ENCODE measurements at places on chromosomes 3 and 15. TPM values are rescaled to one million over a fixed set of nuclear protein-coding genes. Genes with fewer than 3 reads are reported as not detected.

Gene SLC51A
- 18.0 TPM for polyA plus RNA-seq

Gene COMMD2
- polyA plus RNA-seq: 65.7 TPM

Gene ECE2
- not detected for polyA plus RNA-seq

Gene UQCC5
- 14.0 TPM for polyA plus RNA-seq

Gene P2RY12
- 1.1 TPM for polyA plus RNA-seq

Gene LRRC2
- 1.8 TPM for polyA plus RNA-seq

Gene FETUB
- 0.28 TPM for polyA plus RNA-seq

Gene HRH1
- polyA plus RNA-seq: 2.0 TPM

Gene SLC12A1
- polyA plus RNA-seq: 433 TPM

DNA sequence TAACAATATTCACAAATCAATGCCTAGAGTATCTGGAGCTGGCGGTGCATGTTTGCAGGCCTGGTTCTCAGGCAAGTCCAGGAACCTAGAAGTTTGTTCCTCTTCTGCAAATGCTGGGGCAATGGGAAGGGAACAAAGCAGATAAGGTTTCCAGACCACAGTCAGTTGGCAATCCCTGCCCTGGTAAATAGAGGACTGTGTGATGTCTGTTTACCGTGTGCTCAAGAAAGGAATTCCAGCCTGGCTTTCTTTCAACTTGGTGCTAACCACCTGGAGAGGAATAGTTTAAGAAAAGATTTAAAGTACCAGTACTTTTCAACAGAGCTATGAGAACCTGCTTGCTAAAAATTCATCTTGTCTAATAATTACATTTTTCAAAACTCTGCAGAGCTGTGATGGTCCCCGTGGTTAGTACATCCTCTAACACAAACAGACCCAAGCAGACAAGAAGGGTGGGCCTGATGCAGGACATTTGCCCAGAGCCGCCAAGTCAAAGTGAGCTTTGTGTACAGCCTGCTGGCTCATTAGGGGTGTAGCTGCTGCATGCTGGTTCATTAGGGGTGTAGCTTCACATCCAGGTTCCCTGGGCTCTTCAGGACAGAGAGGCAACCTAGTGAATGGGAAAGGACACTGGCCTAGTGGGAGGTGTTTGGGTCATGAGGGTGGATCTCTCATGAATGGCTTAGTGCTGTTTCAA lies 220.5 kb downstream of the SQOR start:
- DNase-seq: no peak

- DNase-seq: no peak
These were observed 9.2 kb upstream of the VIPR1 start for GRCh38 chr3:42493126-42493797.

DNA sequence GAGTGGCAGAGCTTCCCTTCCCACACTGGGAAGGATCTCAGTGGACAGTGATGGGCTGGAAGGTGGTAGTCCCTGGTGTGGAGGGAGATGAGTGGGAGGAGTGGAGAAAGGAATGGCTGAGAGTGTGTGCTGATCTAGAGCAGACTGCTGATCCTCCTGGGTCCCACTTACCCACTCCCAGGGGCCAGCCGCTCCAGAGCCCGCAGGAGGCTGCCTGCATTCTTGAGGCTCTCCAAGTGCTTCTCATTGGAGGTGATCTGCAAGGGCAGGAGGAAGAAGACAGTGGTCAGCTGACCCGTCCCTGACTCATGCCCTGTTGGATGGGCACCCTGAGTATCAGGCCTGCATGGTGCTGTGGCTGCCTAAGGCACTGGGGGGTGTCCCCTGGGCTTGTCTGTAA lies 50.0 kb downstream of the CTNNB1 start:
- DNase-seq: no peak

DNA sequence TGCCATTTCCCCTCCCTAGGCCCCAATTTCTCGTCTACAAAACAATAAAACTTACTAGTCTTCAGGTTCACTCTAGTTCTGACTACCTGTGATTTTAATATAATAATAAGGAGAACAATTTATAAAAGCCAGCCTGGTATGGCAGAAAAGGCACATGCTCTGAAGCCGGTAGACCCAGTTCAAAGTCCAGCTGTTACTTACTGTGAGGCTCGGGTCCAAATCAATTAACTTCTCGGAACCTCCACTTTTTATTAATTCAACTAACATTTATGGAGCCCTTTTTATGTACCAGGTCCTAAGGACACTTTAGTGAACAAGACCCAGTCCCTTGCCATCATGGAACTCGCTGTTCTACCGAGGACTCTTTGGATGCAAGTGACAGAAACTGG lies 53.8 kb upstream of the SMAD3 start:
- no peak for DNase-seq

GRCh38 chr3:2153053-2153452 lies 54.4 kb downstream of the CNTN4 start:
- no peak for DNase-seq

DNA sequence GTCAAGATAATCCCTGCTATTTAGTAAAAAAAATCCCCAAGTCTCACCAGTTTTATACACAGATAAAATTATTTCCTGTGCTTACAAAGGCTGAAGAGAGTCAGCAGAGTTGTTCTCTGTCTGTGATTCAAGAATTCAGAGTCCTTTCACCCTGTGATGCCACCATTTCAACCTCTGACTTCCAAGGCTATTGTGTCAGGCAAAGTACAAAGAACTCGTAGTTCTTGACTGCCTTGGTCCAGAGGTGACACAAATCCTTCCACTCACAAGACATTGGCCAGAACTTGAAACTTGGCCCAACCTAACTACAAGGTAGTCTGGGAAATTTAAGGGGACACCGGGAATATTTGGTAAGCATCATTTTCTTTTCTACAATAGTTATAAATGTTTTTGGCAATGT lies 34.9 kb upstream of the CMC1 start:
- DNase-seq: no peak

GRCh38 chr3:103693831-103694230 lies 1259.0 kb downstream of the ZPLD1 start:
- no peak for DNase-seq

DNA sequence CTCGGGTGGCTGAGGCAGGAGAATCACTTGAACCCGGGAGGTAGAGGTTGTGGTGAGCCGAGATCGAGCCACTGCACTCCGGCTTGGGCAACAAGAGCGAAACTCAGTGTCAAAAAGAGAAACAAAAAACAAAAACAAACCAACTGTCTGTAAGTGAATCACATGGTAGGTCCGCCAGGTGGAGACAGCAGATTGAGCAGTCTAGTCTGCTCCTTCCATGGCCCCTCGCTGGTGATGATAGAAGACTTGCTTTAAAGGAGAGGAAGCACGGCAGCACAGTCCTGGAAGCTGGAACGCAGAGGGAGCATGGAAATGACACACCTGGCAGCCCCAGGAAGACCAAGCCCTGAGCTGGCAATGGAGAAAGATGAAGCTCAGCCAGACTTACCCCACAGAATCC lies 31.4 kb upstream of the MGLL start:
- no peak for DNase-seq

DNA sequence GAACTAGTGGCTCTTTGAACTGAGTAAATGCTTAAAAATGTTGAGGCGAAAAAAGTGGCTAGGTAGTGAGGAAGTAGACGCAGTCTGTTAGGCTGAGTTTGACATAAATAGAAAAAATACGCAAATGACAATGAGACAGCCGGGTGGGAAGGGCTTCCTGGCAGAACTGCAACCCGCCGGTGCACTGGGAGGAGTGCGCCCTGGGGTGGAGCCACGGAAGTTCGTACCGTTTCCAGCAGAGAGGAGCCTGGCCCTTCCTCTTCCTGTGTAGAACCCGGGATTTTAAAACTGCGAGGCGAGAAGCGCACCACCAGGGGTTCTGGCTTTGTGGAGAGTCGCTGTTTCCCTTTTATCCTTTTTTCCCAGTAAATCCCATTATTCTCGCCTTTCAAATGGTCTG lies 602.6 kb downstream of the PYDC2 start:
- no peak for DNase-seq

GRCh38 chr15:65085990-65086679 lies 9.6 kb downstream of the KBTBD13 start:
- no peak for DNase-seq

DNA sequence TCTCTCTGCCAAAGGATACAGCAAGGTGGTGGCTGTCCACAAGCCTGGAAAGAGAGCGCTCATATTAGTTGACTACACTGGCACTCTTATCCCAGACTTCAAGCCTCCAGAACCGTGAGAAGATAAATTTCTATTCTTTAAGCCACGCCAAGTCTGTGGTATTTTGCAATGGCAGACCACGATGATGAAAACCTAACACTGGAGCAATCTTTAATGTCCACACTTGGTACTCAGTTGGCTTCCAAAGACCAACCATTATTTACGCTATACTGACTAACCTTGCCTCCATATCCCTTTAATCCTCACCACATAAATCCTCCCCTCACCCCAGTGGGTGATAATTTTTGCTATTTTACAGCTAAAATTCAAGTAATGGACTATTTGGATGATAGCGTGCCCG lies 16.9 kb upstream of the LACTB start:
- DNase-seq: no peak

- no peak for DNase-seq
These were observed 8.9 kb upstream of the TKT start for GRCh38 chr3:53264718-53265117.

- DNase-seq: no peak
These were observed 223.1 kb downstream of the MEIS2 start for GRCh38 chr15:36877294-36877693.

- DNase-seq: no peak
These were observed 419.5 kb downstream of the LPP start for GRCh38 chr3:188573291-188573940.

GRCh38 chr3:153448151-153448829 lies 286.3 kb downstream of the RAP2B start:
- no peak for DNase-seq

- DNase-seq: no peak
These were observed 1.5 kb downstream of the CMTM6 start for GRCh38 chr3:32500880-32501782.

DNA sequence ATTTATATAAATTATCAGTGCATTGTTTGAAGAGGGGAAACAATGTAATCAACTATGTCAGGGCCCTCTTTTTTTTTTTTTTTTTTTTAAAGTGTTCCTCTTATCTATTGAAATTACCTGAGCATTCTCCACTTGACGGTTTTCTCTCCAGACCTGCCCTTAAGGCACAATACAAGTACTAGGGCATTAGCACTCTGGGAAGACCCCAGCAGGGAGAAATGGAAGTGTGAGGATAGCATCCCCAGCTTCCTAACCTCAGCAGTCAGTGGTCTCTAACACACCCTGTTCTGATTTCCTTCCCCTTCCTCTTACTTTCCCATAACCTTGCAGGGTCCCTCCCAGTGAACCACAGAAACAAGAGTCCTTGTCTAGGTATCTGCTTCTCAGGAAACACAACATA lies 458.3 kb upstream of the ARL6 start:
- DNase-seq: no peak

DNA sequence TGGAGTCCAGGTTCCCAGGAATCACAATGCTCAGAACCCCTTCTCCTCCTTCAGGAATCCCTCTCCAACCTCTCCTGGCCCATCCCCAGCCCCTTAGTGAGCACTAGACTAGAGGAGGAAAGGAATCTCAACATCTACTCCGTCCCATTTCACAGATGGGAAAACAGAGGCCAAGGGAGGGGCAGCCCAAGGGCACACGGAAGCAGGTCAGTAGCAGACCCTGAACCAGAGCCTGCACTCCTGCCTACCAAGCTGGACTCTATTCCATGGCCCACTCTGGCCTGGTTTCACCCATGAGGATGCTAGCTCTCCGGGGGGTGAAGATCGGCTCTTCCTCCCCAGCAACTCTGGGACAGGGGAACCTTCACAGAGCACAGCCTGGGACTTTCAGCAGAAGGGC lies 14.3 kb downstream of the SEMA7A start:
- no peak for DNase-seq

DNA sequence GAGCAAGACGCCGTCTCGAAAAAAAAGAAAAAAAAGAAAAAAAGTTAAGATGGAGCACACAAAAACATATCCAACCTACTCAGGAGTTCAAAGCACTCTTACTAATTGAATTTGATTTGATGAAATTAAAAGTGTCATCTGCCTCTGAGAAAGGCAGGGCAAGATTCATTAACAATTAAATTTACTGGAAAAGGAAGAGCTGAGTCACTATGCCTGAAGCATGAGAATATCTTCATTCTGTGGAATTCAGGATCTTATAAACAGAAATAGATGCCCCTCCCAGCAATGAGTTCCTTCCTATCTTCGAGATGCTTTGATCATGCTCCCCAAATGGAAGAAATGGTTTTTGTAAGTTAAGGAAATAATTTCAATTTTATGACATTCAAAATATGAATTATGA lies 61.0 kb upstream of the ST3GAL6 start:
- no peak for DNase-seq

- DNase-seq: no peak
These were observed 509.9 kb downstream of the OCA2 start for GRCh38 chr15:27589260-27589659.

DNA sequence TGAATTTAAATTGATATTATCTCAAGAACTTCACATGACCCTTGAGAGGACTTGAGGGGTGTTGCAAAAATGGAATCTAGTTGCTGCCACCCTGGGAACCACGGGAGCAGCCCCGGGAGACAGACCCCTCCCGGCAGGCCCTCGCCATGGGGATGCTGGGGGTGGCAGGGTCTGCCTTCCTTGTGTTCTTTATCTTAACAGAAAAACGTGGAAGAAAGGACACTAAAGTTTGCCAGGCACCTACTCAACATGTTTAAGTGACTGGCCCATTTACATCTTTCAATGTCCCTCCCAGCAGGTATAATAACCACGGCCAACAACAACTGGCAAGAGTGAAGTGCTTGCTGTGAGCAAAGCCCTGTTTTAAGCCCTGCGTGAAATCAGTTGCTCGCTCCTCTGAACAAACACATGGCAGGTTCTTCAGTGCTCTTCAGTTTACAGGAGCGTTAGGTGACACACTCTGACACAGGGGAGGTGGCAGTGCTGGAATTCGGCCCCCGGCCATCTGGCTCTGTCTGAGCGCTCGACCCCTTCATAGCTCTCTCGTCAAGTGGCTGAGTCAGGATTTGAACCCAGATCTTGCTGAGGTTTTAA lies 112.5 kb downstream of the ASB7 start:
- DNase-seq: no peak
